Activated CD4-positive, alpha-beta T cell treated with anti-CD3 and anti-CD28 coated beads, Interleukin-2, amount 10 ng/mL, durations not matched to agents 7 days and 5 days (primary cell): ENCODE measurements at places on chromosomes 13 and 19. TPM values are rescaled to one million over a fixed set of nuclear protein-coding genes. Genes with fewer than 3 reads are reported as not detected.

The BABAM1 gene
- 113 TPM for total RNA-seq

The MAG gene
- total RNA-seq = not detected

The MAMSTR gene
- 1.5 TPM for total RNA-seq

The ARID3A gene
- 28.4 TPM for total RNA-seq

The CERS4 gene
- 33.1 TPM for total RNA-seq

DNA sequence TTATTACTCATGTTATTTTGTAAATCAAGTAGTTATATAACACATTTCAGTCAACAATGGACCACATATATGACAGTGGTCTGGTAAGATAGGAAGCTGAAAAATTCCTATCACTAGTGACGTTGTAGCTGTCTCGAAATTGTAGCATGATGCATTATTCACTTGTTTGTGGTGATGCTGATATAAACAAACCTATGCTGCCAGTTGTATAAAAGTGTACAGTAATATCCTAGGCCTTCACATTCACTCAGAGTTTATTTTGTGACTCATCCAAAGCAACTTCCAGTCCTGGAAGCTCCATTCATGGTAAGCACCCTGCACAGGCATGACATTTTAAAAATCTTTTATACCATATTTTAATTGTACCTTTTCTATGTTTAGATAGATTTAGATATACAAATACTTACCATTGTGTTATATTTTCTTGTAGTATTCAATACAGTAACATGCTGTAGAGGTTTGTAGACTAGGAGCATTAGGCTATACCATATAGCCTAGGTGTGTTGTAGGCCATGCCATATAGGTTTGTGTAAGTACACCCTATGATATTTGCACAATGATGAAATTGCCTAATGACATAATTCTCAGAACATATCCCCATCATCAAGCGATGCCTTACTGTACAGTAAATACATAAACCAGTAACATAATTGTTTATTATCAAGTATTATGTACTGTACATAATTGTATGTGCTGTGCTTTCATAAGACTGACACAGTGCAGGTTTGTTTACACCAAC lies 49.3 kb downstream of the IFT88 start:
- H3K4me1 ChIP-seq = no peaks in the 10 kb centered on the region
- no peaks in the 10 kb centered on the region for H3K27me3 ChIP-seq
- H3K4me3 ChIP-seq = no peak overlapping the region

- no peak for DNase-seq
- peaks cover 8% of the 10 kb centered on the region for H3K27me3 ChIP-seq
- H3K4me1 ChIP-seq = no peaks in the 10 kb centered on the region
- H3K27ac ChIP-seq = no peak overlapping the region
Measured at GRCh38 chr13:21130116-21130515, 46.2 kb downstream of the SKA3 start.

GRCh38 chr13:59538512-59538911 lies 625.2 kb downstream of the DIAPH3 start:
- H3K27ac ChIP-seq = no peak overlapping the region
- DNase-seq = no peak
- no peaks in the 10 kb centered on the region for H3K27me3 ChIP-seq
- no peak overlapping the region for H3K4me3 ChIP-seq
- no peaks in the 10 kb centered on the region for H3K36me3 ChIP-seq

DNA sequence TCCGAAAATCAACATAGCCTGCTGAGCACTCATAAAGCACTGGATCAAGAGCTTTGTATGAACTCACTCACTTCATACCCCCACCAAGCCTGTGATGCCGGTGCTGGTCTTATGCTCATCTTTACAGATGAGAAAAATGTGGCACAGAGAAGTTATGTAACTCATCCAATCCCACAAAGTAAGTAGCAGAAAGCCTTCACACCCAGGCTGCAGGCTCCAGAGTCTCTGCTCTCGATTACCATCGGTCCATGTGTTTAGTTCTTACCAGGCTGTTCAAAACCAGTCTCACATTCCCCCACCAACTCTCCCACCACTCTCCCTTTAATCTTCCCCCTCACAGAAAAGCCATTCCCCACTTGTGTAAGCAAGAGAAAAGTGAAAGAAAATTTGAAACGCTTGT lies 276.0 kb downstream of the DNAJC15 start:
- H3K36me3 ChIP-seq = no peaks in the 10 kb centered on the region
- H3K4me3 ChIP-seq = no peak overlapping the region
- no peaks in the 10 kb centered on the region for H3K4me1 ChIP-seq
- H3K27ac ChIP-seq = no peak overlapping the region
- DNase-seq = no peak

- peaks cover 54% of the 10 kb centered on the region for H3K27me3 ChIP-seq
- H3K27ac ChIP-seq = no peak within 1 kb of the TSS
Measured at GRCh38 chr13:28820099-28821051, at the start of gene MTUS2. Gene MTUS2, plus strand, starts transcription at chr13:28820339.

GRCh38 chr19:16851031-16851712 lies 22.0 kb downstream of the SIN3B start:
- no peak for DNase-seq
- no peak overlapping the region for H3K27ac ChIP-seq
- H3K27me3 ChIP-seq = no peaks in the 10 kb centered on the region
- H3K4me3 ChIP-seq = no peak overlapping the region
- H3K36me3 ChIP-seq = peaks cover 20% of the 10 kb centered on the region
- no peaks in the 10 kb centered on the region for H3K4me1 ChIP-seq

DNA sequence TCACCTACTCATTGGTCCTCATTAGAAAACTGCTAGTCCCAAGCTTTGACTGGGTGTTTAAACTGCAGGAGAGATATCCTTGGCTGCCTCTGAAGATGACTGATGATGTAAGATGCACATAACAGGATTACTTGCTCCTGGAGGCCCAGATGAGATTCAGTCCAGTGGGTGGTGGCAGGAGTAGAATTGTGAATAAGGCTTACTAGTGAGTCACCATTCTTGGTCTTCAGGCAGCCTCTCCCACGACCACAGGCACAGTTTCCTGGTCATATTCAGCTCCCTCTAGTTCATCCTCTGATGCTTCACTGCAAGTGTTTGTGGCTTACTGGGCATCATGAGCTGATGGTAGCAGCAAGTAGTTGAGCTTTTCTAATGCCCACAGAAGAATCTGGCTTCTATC lies 12.1 kb downstream of the SERTM1 start:
- H3K27me3 ChIP-seq = peaks cover 6% of the 10 kb centered on the region
- H3K36me3 ChIP-seq = no peaks in the 10 kb centered on the region
- no peak overlapping the region for H3K4me3 ChIP-seq
- H3K4me1 ChIP-seq = no peaks in the 10 kb centered on the region
- no peak for DNase-seq

GRCh38 chr19:2462635-2463421 lies 6.1 kb upstream of the LMNB2 start:
- peak overlapping the region; percentile 86 for H3K27ac ChIP-seq
- H3K36me3 ChIP-seq = peaks cover 8% of the 10 kb centered on the region
- peak overlapping the region; percentile 93 for H3K4me3 ChIP-seq
- no peak for DNase-seq
- H3K27me3 ChIP-seq = no peaks in the 10 kb centered on the region

GRCh38 chr19:11581740-11582139 lies 4.3 kb upstream of the ACP5 start:
- H3K4me1 ChIP-seq = peaks cover 36% of the 10 kb centered on the region
- no peaks in the 10 kb centered on the region for H3K36me3 ChIP-seq

GRCh38 chr13:82993417-82993816 lies 888.9 kb downstream of the SLITRK1 start:
- H3K4me3 ChIP-seq = no peak overlapping the region
- H3K27me3 ChIP-seq = no peaks in the 10 kb centered on the region
- H3K36me3 ChIP-seq = no peaks in the 10 kb centered on the region
- DNase-seq = no peak

DNA sequence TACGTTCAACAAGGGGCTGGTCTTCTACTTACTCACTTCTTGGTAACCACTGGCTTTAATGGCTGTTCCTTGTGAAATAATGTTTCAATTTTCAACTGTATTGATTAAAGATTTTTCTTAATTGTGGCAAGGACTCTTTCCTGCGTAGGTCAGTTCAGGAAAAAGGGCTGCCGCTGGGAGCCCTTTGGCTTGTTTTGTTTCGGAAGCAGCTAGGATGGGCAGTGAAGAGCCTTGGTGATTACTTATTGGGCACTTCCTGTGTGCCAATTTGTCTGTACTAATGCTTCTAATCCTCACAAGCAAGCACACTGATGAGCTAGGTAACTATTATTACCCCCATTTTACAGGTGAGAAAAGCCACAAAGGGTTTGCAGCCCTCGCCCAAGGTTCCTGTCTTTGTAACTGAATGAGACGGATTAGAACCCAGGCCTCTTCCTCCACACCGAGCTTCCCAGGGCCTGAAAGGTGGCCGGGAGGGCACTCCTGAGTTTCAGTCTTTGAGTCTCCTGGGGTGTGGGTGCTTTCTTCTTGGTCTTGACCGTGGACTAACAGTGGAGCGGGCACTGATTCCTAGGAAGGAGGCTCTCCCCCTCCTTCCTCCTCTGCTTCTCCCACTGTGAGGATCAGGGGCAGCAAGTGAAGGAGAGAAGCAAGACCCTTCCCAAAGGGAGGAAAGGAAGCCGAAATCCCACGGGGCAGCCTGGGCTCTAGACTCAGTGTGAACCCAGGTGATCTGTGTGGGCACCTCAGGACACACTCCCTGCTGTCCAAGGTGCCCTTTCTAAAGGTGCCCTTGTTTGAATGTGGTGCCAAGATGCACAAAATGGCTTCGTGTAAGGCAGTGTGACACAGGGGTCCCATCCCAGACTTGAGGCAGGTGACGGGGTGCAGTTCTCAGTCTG lies 3.7 kb downstream of the COL4A2 start:
- no peak overlapping the region for H3K4me3 ChIP-seq
- DNase-seq = no peak
- peaks cover 62% of the 10 kb centered on the region for H3K27me3 ChIP-seq

GRCh38 chr19:44841231-44841630 lies 4.9 kb upstream of the NECTIN2 start:
- peaks cover 2% of the 10 kb centered on the region for H3K36me3 ChIP-seq
- no peak for DNase-seq
- no peak overlapping the region for H3K4me3 ChIP-seq
- H3K27ac ChIP-seq = no peak overlapping the region
- H3K4me1 ChIP-seq = peaks cover 13% of the 10 kb centered on the region
- peaks cover 11% of the 10 kb centered on the region for H3K27me3 ChIP-seq

DNA sequence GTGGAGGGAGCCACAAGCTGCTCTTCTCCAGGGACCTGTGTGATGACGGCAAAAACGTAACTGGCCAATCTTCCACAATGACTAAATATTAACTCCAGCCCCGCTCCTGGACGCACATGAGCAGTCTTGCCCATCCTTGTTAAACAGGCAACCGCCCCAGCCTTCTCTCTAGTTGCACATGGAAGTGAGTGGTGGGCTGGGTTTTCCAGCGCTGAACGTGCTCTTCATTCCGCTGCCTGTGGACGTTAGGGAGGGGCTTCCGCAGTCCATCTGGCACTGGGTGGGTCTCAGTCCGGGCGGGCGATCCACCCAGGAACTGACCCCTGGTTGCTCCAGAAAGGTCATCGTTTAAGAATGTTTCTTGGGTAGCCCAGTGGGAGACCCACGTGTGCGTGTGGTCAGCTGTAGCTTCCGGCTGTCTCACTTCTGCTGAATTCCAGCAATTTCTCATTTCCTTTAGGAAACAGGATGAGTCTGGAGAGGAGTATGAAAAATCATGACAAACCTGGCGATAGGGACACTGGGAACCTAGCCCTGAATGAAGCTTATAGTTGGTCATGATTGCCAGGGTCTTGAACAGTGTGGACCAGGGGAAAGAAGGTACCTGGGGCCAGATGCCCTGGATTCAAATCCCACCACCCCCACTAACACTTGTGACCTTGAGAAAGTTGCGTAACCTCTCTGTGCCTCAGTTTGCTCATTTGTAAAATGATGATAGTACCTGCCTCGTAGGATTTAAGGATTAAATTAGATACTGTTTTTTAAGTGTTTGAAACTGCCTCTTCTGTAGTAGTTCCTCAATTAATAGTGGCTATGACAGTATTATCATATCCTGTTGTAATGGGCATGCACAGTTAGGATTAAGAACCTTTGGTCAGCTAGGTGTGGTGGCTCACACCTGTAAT lies 92.6 kb downstream of the SIPA1L3 start:
- no peaks in the 10 kb centered on the region for H3K27me3 ChIP-seq
- no peak for DNase-seq
- H3K36me3 ChIP-seq = no peaks in the 10 kb centered on the region
- H3K4me1 ChIP-seq = peaks cover 2% of the 10 kb centered on the region

DNA sequence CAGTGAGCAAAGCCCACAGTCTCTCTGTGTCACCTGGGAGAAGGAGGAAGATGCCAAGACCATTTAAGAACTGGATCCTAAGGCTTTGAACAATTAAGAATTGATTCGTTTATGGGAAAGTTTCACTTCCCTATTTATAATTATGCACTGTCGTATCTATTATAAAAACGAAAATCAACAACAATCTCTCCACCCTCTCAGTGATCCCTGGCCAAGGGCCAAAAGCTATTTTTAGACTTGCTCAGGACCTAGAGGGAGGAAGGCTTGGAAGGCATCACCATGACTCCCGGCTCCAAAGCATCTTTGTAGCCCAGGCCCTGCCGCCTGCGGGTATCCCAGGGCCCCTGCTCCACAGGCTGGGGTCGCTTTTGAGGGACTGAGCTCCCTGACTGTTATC lies 1.3 kb downstream of the RHPN2 start:
- H3K27ac ChIP-seq = no peak overlapping the region
- DNase-seq = no peak
- no peaks in the 10 kb centered on the region for H3K36me3 ChIP-seq
- peaks cover 6% of the 10 kb centered on the region for H3K4me1 ChIP-seq
- peaks cover 39% of the 10 kb centered on the region for H3K27me3 ChIP-seq

- H3K36me3 ChIP-seq = no peaks in the 10 kb centered on the region
- no peak overlapping the region for H3K27ac ChIP-seq
- H3K4me3 ChIP-seq = no peak overlapping the region
- no peak for DNase-seq
- no peaks in the 10 kb centered on the region for H3K4me1 ChIP-seq
Measured at GRCh38 chr13:27905650-27906049, 14.2 kb upstream of the PDX1 start.

- H3K4me1 ChIP-seq = no peaks in the 10 kb centered on the region
- H3K36me3 ChIP-seq = no peaks in the 10 kb centered on the region
- DNase-seq = no peak
- H3K4me3 ChIP-seq = no peak overlapping the region
Measured at GRCh38 chr19:29372091-29372415, 153.7 kb upstream of the VSTM2B start.

DNA sequence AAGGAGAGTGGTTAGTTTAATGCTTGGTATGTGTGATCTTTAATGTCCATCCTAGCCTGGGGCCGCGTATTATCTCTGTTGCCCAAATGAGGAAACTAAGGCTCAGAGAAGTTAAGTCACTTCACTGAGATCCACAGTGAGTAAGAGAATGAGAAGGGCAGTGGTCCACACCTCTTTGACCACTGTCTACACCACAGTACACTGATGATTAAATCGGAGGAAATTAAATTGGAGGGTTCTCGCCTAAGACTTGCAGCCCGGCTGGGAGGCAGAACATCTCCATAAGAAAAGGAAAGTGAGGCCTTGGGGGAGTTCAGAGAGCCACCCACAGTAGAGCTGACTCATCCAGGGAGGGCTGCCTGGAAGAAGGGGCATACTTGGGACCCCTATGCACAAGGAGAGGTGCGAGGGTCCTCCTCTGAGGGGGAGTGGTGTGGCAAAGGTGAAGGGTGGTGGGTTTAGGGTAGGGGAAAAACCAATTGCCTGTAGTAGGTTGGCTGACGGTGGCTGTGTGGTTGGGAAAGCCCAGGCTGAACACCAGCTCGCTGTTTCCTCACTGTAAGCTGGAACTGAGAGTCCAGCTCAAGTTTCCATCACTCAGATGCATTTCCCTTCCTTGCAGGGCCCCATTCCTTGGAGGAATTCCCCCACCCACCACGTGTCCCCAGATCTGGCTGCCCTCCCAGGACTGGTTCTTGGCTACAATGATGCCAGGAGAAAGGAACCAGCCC lies 15.0 kb upstream of the DHRS12 start:
- H3K4me3 ChIP-seq = no peak overlapping the region
- H3K27me3 ChIP-seq = no peaks in the 10 kb centered on the region
- H3K4me1 ChIP-seq = peaks cover 89% of the 10 kb centered on the region
- no peak for DNase-seq
- peak overlapping the region; percentile 33 for H3K27ac ChIP-seq
